ENCODE measurements at places on chromosomes 2 and 18.
A peak's percentile ranks its signal among the peaks of the same experiment; 100 is the strongest.

DNA sequence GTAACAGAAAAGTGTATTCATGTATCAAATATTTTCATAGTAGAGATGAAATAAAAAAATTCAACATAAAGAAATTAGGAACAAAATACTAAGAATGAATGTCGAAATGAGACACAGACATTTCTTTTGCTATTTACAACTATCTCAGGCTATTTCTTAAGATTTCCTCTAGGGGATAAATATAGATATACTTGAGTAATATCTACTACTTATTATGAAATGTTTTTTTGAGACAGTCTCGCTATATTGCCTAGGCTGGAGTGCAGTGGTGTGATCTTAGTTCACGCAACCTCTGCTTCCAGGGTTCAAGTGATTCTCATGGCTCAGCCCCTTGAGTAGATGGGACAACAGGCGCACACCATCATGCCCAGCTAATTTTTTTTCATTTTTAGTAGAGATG is 326.1 kb downstream of the RNF144A start:
- ATAC-seq = no peak

DNA sequence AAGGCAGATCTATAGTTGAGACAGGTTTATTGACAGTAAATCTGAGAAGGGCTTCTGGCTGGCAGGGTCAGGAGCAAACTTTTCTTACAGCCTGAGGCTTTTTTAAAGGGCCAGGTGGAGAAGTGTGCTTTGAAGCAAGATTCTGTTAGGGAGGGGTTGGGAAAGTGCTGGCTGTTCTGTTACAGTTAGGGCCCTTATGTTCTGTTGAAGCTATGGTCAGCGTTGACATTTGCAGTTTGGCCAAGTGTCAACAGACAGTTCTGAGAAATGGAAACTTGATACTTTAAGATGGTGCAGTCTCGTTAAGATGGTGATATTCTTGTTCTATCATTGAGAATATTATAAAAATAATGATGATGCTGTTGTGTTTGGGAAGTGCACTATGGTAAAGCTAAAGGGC is 154.2 kb downstream of the RDH14 start:
- no peak for ATAC-seq

GRCh38 chr2:218149848-218150440 is 16.8 kb downstream of the CXCR1 start:
- no peak for ATAC-seq

DNA sequence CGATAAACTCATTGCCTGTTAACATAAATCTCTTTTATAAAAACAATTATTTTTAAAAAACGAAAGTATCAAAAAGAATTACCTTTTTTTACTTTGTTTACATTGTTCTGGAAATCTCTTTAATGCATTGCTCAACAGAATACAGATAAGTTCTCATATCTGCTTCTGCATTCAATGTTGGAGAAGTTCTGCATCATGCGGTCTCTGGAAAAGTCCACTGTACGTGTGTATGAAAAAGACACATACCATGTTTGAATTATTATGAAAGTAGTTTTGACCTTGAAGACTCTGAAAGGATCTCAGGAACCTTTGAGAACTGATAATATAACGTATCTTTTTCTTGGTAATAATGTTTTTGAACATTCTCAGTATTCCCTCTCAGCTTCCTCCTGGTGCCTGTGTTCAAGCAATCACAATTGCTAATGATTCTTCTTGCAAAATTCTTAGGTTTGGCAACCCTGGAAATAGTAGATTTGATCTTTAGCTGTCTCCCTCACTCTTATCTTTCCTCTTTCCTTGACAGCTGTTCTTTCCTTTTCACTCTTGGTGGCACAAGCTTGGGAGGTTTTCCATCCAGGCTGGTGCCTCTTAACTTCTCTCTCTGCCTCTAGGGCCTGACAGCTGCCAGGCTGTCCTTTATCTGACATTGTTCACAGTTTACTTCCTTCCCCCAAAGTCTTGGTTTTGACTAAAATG is 12.4 kb upstream of the IL1R1 start:
- ATAC-seq = no peak

DNA sequence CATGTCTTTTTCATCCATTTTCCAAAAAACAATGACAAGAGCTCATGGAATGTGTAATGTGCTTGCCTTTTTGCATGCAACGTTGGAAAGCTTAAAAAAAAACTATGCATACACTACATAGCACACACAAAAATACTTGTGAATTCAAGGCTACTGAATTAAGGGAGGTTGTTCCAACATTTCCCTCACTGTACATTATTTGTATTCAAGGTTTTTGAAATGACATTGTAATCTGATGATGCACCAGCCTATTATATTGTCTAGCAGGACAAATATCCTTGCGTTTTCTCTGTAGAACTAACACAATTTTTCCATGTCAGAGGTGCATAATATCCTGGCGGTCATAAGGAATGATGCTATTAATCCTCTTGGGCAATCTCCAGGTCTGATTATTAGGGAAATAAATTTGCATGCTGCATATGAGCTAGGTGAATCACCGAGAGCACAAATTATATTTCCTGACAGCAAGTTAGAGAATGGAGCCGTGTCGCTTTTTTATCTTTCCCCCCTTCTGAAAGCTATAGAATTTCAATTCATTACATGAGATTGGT is 836.9 kb upstream of the FANCL start:
- ATAC-seq = no peak

- ATAC-seq = peak; percentile 43
Observed at GRCh38 chr2:128309280-128310093, 9.2 kb downstream of the HS6ST1 start.

DNA sequence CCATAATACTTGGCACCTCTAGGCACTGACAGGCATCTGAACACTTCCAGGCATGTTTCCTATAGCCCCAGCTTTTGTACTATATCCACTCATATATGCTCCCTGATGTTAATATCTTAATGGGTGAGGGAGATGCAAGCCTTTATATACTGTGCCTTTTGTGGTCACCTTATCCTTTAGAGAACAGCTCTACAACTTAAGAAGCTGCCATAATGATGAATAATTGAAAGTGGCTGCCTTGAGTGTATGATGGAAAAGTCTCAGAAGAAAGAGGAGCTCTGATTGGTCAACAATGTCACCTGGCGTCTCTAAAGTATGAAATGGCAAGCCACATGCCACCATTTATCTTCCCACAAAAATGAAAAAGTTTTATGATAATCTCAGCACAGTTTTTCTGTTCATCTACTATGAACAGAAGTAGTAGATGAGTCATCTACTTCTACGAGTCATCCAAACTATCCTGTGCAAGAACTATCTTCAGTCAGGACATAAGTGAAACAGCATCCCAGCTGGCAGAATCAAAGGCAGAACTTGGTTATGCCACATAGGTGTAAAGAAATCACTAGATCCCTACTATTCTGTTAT is 997.9 kb upstream of the CELF4 start:
- ATAC-seq = no peak

- ATAC-seq = no peak
Observed at GRCh38 chr2:60560734-60561644, 7.5 kb upstream of the BCL11A start.

GRCh38 chr2:42783511-42783910 is 8.9 kb downstream of the HAAO start:
- no peak for ATAC-seq

DNA sequence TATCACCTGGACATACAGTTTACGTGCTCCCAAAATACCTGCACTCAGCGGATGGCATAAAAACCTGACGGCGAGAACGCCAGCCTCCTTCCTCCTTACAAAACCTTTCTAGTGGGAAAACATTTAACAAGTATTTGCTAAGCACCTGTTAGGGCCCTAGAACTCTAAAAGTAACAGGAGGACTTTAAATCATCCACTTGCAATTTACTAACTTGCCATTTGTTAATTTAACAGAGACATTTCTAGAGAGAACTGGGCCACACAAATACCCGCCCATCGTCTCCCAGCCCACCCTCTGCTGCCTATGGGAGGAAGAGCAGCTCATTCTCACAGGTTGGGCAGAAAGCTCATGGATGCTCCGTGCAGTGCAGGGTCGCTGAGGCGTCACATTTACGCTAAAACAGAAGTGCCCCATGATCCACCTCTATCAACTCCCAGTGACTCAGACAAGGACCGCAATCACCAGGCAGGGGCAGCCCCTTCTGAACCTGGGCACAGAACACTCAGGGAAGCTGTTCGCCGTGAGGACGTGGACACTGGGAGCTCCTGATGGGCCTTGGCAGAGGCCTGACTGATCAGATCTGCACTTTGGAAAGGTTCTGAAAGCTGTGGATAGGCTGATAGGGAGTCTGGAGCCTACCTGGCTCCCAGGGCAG is 106.9 kb downstream of the HDAC4 start:
- no peak for ATAC-seq

- no peak for ATAC-seq
Observed at GRCh38 chr18:52220062-52220591, 119.9 kb upstream of the DCC start.

DNA sequence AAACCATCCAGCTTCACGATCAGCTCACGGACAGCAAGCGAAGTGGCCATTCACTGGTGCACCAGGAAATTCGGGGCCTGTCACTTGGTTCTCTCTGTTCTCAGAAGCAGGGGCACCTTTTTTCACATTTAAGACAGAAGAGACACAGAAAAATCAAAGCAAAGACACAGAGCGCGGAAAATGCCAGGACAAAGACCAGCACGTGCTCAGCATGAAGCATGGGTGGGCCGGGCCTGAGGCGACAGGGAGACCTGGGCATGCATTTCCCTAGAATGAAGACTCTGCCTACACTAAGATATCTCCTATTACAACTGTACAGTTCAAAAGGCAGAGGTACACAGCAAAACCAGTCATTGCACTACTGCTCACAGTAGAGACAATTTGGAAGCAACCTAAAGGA is 117.4 kb upstream of the ID2 start:
- no peak for ATAC-seq

GRCh38 chr18:48957136-48957535 is 6.4 kb upstream of the SMAD7 start:
- ATAC-seq = no peak

DNA sequence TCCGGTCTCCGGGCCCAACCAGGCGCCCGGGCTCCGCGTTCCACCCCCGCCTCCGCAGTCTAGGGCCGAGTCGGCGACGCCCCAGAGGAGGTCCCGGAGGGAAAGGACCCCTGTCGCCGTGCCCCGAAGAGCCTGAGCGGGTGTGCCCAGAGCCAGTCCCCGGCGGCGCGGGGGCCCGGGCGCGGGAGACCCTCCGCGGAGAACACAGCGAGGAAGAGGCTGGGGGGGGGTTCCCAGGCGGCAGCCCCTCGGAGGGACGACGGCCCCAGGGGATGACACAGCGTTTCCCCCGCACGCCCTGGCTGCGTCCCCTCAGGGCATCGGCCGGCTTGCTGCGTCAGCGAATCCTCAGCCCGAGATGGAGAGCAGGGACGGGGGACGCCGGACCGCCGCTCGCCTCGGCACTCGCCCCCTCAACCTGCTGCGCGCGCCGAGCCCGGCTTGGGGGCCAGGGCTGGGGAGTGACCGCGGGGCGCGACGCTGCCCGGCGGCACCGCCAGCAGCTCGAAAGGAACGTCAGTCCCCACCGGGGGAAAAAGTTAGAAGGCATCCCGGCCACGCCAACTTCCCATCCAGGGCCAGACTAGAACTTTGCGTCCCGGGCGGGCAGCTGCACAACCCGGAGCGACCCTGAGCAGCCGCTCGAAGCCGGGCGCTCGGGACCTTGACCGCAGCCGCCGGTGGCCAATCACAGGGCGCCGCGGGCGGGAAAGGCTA is 711 bp downstream of the SFXN5 start:
- peak; percentile 37 for ATAC-seq

DNA sequence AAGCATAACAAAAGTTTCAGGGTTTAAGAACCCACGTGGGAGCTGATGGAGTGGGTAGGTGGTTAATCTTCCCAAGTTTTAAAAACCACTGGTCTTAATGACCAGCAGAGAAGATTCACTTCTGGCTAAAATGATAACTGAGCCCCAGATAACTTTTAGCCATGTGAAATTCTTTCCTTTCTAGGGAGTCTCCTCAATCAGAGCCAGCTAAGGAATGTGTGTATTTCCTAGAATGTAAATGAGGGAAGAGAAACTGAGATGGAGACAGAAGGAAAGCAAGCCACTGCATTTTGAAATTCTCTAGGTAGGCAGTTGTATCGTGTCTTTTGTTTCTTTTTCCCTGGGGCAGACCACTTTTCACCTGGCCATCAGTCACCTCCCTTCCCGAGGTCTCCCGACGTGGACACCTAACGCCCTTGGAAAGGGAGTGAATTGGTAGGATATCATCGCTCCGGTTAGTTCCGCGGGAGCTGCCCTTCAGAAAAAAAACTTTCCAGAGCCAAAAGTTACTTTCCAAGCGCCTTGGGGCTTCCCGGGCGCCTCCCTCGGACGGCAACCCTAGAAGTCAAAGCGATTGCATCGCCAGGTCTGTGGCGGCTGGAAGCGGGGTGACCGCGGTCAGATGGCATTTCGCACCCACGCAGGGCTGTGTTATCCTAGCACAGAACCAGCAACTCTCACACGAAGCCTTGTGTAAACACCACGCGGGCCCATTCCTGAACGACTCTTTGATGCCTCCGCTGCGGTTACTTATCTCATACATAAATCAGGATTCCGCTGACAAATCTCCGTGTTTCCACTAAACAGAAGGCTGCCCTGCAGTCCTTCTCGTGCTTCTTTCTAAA is 1.3 kb downstream of the COLEC12 start:
- ATAC-seq = no peak

DNA sequence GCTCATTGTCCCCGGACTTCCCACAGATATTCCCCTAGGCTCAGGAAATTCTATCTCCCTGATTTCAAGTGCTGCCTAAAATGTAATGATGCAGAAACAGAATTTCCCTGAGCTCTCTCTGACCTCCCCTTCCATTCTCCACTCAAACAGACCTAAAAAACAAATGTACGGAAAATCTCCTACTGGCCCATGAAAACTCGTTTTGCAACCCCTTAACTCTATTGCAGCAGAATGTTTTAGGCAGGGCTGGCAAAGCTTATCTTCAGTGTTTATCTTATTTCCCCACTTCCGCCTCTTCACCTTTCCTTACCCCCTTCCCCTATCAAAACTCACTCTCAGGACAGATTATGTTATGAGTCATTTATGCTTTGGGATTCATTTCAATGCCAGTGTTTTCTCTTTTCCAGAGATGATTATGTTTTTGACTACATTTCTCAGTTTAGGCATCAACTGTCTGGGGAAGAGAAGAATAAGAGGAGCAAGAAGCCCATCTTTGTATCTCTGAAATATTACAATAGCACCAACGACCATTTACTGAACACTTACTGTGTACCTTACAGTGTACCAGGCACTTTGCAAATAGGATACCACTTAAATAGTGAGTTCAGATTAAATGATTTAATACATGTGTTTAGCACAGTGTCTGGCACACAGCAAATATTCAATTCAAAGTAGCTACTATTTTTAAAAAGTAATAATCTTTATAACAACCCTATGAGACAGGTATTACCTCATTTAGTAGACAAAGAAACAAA is 53.9 kb upstream of the STPG4 start:
- ATAC-seq = no peak

GRCh38 chr2:203330434-203330833 is 2.2 kb downstream of the ABI2 start:
- no peak for ATAC-seq

GRCh38 chr2:241354668-241355658 is 1.1 kb upstream of the FARP2 start:
- peak; percentile 59 for ATAC-seq

DNA sequence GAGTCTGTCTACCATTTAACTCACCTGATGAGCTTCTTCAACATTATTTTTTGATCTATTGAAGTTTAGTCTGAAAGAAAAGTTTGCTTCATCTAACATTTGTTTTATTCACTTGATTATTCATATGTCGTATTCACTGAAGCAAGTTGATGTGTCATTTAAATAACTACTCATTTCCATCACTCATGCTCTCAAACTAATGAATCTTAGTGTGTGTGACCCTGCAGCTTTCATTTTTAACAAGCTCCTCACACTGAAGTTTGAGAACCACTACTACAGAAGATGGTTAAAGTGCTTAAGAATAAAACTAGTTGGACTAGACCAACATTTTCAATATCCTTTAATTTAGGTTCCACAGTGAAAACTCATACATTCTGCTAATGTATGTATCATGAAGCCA is 1.8 kb upstream of the ABI2 start:
- ATAC-seq = no peak
